Omental fat pad (tissue), 4 donors: ENCODE measurements at places on chromosomes 6 and 20.

DNA sequence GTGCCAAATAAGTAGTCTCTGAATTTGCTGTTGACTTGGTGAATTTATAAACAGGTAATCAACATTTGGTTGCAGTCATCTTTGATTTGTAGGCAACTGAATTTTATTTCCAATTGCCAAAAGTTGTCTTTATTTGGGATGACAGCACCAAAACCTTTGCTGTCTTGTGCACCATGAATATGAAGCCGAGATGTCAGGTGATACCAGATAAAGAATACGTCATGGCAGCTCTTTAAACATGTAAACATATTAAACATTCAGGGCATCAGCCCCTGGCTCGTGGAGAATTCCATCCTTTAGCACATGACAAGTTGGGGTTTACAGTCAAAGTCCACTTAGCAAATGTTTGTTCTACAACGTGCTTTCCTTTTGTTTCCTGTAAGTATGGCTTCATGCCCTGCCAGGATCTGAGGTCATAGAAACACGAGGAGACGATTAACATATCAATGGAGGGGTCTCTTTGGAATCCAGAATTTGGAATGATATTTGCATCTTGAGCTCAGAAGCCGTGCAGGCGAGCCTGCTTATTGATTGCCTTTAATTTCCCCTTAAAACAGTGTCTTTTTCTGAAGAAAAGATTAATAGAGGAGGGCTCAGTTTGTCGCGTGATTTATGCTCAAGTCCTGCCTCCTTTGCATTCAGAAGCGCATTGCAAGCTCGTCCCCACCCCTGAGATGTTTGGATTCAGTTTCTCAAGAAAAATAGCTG, 170.2 kb upstream of the ZNF217 start:
- DNase-seq: no peak

DNA sequence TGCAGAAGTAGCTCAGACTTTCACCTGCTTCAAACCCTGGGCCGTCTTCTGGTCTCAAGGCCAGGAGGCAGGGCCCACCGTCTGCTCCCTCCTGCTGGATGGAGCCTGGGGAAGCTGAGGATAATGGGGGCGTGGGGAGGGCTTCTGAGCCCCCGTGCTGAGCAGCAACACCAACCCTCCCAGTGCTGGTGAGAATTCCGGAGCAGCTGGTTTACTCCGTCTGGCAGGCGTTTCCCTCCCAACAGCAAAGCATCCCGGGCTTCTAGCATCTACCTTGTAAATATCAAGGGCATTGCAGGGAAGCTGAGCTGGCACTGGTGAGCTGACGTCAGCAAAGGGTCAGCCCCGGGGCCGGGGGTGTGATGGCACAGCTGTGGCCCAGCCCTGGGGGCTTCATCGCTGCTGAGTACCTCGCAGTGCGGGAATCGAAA, 16.8 kb upstream of the CHRNA4 start:
- no peak for DNase-seq

DNA sequence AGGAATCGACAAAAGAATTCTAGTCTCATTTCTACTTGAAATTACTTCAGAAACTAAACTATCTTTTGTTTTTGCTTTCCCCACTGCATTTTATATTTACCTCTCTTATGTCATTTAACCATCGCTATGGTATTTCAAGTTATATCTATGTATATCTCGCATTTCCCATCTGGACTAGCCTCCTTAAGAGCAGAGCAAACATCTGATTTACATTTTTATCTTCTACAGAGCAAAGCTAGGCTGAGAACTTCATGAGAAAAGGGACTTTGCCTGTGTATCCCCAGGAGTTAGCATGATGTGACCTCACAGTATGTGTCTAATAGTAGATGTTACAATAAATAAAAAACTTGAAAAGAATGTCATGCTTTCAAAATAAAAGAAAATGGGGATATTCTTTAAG, 201.2 kb downstream of the PTPRK start:
- no peak for DNase-seq

DNA sequence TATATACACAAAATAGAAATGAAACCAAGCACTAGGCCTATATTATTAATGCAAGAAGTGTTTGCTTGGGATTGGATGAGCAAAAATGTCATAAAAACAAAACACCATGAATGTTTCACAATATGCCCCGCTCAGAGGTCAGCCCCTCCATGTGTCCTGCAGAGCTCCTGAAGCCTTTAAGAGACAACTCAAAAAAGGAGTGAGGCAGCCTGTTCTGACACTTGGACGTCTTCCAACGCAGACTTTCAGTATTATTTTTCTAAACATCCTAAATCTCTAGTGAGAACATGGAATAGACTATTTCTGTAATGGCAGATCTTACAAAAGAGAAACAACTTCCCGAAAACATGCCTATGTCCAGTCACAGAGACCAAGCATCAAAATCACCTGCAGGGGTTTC, 322.6 kb downstream of the PRKN start:
- no peak for DNase-seq

DNA sequence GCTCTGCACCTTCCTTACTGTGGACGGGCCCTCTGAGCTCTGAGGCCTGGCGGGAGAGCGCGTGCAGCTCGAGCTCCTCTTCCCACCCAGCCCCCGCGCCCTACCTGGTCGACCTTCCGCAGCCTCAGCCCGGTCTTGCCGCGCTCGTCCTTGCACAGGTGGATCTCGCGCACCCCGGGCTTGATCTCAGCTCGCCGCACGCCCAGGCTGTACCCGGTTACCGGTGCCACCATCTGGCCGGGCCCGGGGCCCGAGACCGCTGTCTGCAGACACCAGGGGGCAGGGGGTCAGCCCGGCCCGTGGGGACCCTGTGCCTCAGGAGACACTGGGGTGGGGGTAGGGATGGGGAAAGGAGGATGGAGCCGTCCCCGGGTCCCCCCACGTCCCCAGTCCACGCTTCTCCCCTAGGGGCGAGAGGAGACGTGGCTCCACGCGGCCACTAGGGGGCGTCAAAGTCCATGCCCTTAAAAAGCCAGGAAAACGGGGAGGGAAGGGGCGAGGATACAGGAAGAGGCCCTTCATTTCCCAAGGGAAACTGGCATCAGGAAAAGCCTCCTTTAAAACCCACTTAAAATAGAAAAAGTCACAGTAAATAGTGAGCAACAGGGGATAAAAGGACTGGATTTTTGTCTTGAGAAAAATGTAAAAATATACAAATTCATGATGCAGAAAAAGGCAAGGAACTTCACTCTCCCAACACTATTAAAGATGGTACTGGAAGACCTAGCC, 15.5 kb downstream of the SDCBP2 start:
- peak; percentile 48 for DNase-seq

- no peak for DNase-seq
These were observed 137.2 kb downstream of the WDR27 start for GRCh38 chr6:169564453-169565240.

DNA sequence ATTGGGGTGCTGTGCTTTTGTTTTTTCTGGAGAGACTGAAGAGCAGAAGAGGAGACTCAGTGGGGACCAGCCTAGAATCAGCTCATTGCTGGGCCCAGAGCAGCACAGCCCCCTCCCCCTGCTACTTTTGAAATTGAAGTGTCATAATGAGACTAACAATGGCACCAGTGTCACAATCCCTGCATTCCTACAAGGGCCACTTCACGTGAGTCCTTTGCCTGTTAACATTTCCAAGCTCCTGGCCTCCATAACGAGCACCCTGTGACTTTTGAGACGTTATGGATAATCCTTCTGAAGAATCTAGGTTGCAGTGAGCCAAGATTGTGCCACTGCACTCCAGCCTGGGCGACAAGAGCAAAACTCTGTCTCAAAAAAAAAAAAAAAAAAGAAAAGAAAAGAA, 41.7 kb downstream of the CNBD2 start:
- no peak for DNase-seq

DNA sequence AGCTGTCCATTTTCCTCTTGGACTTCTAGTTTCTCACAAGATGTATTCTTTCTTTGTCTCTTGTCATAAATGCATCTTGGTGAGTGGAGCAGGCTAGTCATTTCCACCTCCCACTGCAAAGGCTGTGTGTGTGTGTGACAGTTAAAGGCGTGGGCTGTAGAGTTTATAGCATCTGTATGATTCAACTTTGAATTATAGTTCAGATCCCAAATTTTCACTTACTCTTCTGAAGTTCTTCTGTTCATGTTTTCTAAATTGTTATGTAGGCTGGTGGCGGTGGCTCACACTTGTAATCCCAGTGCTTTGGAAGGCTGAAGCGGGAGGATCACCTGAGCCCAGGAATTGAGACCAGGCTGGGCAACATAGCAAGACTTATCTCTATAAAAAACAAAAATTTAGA, 44.7 kb upstream of the GRIK2 start:
- no peak for DNase-seq

GRCh38 chr20:23645575-23645974, 7.8 kb upstream of the CST3 start:
- no peak for DNase-seq

DNA sequence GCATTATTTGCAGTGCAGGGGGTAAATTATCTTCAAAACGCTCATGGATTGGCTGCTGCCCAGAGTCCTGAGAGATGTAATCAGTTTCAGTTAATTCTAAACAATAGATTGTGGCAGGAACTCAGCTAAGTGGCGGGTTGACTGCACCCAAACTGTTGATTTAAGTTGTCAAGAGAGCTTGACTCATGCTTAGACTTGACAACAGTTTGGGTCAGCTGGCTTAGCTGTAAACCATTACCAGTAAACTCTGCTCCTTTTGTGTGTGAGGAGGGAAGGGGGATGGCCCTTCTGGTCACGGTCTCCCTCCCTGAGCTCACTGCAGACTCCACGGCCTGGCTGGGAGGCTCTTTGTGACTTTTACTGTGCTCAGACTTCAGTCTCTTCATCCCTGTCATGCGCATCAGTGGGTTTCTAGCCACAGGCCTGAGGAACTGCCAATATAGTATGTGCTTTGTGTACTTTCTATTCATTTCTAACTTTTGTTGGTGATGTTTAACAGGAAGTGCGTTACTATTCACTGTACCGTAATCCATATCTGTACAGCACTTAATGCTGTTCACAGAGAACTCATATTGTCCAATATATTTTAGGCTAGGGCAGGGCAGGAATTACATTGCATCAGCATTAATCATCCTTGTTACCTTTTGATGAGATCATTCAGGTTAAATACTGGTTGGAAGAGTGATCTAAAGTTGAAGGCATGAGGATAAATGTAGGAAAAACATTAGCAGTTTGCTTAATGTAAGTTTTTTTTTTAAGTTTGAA, 488.3 kb downstream of the CDKAL1 start:
- DNase-seq: no peak

DNA sequence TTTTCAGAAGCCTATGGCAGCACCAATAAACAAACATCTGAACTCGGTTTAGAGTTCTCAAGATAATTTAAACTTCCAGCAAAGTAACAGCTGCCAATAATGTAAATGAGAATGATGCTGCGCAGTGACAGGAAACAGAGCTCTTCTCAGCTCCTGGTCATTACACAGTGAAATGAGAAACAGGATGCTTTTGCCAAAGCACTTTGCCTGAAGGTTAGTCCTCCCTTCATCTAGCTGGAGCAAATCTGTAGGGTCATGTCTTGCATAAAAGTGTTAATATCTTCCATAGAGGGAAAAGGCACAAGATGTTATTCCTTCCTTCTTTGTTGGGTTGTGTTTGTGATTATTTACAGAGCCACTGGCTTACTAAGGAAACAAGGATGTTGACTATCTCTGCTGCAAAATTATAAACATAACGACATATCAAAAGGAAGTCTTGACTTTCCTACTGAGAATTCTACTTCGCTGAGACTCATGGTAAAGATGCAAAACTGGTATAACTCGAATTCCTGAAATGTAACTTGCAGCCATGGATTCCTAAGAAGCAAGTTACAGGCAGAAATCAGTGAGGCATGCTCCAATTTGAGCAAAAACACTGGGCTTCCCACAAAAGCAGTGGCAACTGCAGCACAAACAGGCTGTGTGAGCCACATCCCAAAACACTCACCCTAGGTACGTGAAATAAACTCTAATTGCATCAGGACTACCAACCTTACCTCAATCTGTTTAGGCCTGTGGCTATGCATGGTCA, 102.5 kb upstream of the BEND6 start:
- no peak for DNase-seq

DNA sequence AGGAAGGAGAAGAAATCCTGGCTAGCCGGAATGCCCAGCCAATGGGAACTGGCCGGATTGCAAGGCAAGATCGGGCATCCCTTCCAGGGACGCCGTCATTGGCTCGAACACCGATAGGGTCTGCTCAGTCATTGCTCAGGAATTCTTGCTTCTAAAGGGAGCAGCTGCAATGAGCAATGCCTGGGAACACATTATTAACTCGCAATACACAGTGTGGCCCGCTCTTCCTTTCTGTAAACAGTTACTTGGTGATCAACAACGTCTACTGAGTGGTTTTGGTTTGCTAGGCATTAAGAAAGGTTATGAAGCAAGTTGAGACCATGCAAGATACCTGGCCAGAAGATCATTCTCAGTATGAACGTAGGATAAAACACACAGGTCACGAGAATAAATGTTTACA, 165.4 kb upstream of the CITED2 start:
- DNase-seq: no peak

- DNase-seq: no peak
These were observed 267.9 kb downstream of the CLVS2 start for GRCh38 chr6:123263981-123264380.

GRCh38 chr6:162921062-162921461, 193.3 kb downstream of the PACRG start:
- no peak for DNase-seq

DNA sequence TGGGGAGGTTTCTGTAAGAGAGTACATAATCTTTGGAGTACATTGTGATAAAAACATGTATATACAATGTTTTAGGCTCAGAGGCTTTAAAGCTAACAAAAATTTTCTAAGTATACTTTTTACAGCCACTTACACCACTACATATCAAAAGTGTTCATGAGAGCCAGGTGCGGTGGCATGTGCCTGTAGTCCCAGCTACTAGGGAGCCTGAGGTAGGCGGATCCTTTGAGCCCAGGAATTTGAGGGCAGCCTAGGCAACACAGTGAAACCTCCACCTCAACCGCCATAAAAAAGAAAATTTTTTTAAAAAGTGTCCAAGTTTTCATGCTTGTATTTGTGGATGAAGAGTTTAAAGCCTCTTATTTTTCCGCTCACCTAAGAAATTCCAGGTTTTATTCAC, 22.5 kb downstream of the SNX3 start:
- no peak for DNase-seq

DNA sequence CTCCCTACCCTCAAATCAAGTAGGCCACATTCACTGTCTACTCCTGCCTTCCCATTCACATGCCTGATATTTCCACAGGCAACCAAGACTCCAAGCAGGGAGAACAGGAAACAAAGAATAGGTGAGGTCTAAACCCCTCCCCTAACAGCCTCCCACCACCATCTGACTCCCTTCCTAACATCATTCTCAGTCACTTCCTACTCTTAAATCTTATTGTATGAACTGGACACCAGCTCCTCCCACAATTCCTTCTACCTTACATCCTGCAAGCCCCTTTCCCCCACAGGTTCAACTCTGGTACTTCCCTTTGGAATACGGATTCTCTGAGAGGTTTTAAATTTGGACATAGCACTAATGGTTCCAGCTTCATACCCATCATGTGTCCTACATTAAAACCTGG, 944 bp upstream of the C6orf136 start:
- no peak for DNase-seq

DNA sequence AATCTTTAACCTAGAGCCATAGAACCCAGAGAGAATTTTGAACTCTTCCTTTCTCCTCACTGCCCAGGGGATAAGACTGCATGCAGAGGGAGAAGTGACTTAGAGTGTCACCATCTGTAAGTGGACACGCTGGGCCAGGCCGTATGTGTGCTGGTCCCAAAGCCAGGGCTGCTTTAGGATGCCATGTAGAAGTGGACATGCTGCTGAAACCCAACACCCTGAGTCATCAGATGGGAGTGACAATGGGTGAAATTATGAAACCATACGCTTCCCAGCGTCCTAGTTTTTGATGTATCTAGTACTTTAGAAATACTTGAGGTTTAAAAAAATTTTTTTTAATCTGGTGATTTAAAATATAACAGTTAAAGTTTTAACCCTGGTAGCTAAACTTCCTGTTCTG, 191.1 kb downstream of the FNDC1 start:
- DNase-seq: no peak

GRCh38 chr6:150099546-150099945, 30.6 kb upstream of the ULBP3 start:
- DNase-seq: no peak
